ENCODE measurements at places on chromosomes 11 and 22.

- no peak for DNase-seq
Observed at GRCh38 chr22:36221799-36222751, 17.3 kb downstream of the APOL2 start.

DNA sequence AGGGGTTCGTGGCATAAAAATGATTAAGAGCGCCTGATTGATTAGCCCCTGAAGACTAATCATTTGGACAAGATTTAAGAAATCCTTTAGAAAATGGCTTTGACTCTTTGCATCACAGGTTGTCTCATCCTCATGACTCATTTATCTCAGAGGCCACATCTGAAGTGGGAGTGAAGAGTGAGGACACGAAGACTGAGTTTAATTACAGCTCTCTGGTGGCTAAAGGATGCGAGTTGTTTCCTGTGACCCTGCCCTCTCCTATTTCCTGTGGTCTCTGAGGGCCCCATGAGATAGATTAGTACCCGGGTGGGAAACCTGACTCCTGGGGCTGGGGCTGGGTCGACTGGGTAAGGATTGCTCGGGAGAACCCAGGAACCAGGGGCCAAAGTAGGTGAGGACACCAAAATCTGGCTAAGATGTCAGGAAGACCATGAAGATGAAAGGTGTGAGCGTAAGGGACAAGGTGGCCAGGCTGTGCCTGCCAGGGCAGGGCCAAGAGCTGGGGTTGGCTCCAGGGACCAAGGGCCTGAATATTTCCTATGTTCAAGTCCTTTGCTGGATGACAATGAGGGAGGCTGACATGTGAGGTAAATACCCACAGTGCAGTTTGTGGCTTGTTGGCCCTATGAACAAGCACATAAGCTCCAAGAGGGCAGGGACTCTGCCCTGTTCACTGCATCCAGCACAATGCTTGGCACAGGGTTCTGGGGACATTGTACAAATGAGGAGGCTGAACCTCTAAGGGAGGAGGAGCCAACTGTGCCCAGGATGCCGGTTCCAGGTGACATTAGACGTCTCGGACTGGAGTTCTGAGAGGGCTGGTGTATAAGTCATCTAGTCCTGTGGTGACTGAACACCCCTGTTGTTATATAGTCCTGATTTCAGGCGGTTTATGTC, 3.6 kb downstream of the OTOG start:
- no peak for DNase-seq

- DNase-seq: no peak
Observed at GRCh38 chr11:28939381-28939780, 831.2 kb downstream of the METTL15 start.

DNA sequence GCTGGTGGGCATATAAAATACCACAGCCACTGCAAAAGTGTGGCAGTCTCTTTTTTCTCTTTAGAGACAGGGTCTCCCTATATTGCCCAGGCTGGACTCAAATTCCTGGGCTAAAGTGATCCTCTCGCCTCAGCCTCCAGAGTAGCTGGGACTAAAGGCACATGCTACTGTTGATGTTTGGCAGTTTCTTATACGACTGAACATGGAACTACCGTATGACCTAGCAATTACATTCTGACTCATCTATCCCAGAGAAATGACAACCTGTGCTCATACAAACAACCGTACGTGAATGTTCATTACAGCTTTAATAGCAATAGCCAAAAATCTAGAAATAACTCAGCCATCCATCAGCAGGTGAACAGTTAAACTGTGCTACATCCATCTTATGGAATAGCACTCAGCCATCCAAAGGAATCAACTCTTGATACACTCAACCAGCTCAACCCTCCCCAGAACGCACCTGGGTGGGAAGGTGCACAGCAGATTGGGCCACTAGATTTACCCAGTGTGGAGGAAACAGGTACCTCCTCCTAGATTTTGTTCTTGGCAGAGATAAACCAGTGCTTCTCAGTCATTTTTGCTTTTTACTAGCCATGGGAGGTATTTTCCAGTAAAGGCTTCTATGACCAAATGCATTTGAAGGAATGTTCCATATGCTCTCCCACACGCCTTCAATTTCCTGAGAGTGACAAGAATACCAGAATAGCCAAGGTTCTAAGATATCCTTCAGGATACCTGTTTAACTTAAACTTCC, 130.5 kb downstream of the MED15 start:
- DNase-seq: no peak

GRCh38 chr11:120067438-120068113, 70.3 kb downstream of the TRIM29 start:
- DNase-seq: no peak

DNA sequence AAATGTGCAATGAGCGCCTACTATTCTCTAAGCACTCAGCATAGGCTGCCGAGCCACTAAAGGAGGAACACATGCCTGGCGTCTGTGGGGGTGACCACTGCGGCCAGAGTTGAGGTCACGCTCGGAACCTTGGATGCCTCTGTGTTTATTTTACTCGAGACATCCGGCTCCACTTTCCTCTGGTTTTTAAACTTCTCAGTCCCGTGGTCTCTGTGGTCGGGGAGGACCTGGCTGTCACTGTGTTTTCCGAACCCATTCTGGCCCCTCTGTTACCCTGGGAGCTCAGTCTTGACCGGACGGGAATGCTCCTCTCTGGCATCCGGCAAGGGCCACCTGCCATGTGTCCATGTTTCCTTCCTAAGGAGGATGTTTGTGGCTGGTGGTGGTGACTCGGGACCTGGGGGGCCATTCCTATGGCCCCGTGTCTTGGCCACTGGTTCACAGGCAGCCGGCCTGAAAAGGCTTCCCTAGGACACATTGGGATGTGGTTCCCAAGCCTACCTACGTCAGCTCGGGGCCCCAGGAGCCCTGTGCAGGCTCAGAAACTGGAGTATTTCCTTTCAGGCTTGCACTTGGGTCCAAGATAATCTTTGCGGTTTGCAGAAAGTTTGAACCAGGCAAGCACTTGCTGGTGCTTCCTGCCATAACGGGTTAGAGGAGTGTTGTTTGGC, 46.7 kb upstream of the PARVG start:
- DNase-seq: no peak

GRCh38 chr11:125075900-125076317, 12.8 kb downstream of the SLC37A2 start:
- DNase-seq: no peak

DNA sequence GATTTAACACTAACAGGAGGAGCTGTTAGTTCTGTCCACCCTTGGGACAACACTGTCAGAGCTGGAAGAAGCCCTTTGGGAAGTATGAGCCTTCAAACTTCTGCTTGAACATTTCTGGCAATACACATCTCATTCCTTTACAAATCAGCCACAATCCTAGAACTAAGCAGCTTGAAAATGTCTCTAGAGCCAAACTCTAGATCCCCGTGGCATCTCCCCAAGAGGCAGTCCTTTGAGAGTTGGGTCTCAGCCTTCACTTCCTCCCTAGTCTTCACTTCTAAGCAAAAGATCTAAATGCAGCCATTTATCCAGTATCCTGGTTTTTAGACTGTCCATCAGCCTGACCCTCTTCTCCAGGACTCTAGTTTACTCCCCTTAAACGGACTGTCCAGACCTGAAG, 26.9 kb downstream of the ARFGAP2 start:
- no peak for DNase-seq

DNA sequence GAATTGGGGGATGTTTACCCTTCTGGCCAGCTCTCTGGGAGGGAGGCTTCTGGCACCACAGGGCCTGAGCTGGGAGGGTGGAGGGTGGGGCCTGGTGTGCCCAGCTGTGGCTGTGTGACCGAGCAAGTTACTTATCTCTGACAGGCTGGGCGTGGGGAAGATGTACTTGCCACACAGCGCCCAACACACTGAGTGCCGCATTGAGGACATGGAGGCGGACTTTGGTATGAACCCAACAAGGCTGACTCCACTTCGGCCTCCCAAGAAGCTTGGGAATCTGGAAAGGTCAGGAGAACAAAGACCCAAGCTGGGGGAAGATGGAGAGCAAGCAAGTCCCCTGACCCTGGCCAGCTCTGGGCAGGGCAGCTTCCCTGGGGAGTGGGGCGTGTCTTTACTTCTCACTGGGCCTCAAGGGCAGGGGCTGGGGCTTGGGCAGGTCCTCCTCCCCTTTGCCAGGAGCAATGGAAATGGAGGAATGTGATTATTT, 2.4 kb upstream of the MGAT3 start:
- DNase-seq: no peak

- DNase-seq: no peak
Observed at GRCh38 chr11:34890812-34891211, 25.4 kb downstream of the APIP start.

- DNase-seq: no peak
Observed at GRCh38 chr11:72735495-72736027, 16.6 kb downstream of the ARAP1 start.
